Stimulated activated CD4-positive, alpha-beta T cell treated with anti-CD3 and anti-CD28 coated beads, Interleukin-1b, Interleukin-23, amount 100 ng/mL, for 4 hours (primary cell): ENCODE measurements at places on chromosomes 4 and X.
A peak's percentile ranks its signal among the peaks of the same experiment; 100 is the strongest.

DNA sequence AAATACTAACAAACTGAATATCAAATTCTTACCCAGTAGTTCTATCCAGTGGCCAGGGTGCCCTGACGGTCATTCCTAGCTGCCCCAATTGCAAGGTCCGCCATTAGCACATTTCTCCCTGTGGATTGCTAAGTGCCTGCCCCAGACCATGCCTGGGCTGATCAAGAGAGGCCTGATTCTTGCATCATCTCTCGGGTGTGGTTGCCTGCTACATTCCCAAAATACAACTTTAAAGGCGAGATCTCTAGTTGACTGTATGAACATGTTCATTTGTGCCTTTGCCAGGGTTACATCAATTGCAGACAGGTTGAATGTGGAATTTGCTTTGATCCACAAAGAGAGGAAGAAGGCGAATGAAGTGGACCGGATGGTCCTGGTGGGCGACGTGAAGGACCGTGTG, 28.0 kb downstream of the PRPS2 start:
- DNase-seq = no peak

DNA sequence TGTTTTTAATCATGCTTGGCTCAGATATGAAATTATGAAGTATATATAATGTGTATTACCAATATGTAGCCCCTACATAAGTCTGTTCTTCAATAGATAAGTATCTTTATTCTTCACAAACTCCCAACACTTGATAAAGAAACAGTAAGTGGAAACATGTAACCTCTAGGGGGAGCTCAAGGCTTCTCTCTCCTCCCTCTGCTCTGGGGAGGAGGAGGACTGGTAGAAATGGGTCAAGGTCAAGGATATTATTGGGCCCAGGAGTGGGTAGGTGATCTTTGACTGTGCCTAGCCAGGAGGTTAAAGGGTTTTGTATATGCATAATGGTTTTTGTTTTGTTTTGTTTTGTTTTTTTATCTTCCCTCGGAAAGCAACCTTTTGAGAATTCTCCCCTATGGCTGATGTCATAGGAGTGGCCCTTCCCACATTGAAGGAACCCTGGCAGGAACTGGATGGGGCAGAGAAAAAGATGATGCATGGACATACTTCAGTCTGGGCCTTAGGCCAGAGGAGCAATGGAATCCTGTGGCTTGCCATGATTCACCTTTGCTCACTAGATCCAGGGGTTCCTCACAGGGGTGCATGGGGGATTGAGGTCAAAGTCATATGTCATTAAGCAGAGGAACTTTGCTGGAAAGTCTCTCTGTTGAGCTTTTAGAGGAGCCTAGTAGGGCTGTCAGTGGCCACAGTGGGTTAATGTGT, 460.3 kb downstream of the MID1IP1 start:
- peak; percentile 21 for DNase-seq

GRCh38 chrX:143768976-143769375, 48.4 kb upstream of the SPANXN2 start:
- no peak for DNase-seq

DNA sequence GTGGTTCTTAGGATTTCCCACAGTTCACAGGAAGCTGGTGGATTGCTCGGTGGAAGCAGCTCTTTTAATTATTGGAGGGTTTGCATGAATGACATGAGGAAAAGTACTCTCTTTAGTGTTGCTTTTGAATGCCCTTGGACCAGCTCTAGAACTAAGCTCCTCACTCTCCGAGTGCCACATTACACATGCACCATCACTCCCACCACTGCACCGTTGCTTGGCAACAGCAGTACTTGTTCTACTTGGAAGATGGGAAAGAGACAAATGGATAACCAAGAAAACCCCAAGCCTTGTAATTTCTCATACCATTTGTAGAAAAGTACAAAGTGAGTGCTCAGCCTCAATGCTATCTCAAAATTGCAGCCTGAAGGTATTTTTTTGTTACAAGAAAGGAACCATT, 620.2 kb upstream of the BOD1L1 start:
- no peak for DNase-seq

DNA sequence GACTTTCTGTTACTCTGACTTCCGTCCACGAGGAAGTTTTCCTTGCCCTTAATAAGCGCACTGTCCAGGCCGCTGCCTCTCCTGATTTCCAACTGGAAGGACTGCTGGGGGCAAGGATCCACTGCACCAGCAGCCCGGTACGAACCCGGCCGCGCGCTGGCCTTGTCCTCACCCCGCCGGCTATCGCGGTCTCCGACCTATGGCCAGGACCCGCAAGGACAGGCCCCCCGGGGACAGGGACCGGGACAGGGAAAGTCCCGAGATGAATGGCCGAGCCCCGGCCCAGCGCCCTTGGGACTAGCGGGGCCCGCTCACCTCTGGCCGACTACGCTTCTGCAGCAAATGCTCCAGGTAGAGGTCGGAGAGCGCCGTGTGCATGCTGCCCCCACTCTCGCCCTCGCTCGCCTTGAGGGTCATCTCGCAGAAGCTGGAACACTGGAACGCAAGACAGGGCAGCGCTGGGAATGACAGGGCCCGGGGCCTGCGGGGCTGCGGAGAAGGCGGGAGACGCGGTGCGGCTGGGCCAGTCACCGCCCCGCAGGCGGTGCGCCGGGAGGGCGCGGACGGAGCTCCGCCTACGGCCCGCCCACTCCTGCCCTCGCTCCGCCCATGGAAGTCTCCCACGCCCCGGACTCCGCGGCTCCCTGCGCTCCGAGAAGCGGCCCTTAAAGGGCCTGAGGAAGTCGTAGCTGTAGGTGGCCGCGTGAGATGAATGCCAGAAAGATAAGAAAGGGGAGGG, at the start of gene MPP1:
Gene MPP1, minus strand, starts transcription at position 529 of the 739 bp plus-strand sequence. Its CDS starts 112 bp downstream, at position 417.
- DNase-seq = peak; percentile 62

- DNase-seq = no peak
These were observed 248.5 kb upstream of the CXXC4 start for GRCh38 chr4:104743215-104743653.

DNA sequence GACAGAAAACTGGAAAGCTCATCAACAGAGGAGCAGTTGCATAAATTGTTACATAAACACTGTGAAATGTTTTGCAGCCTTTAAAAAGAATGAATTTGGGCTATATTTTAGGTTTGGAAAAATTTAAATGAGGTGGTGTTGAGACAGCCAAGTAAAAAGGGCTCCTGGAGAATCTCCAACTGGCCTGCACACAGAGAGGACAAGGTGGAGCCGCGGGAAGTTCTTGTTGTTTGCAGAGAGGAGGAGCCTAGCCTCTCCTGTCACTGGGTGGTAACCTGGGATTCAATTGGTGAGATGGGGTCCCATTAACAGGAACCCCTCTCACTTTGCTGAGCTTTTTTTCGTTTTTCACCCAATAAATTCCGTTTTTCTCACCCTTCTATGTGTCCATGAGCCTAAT, 13.4 kb downstream of the GIMD1 start:
- no peak for DNase-seq

- no peak for DNase-seq
These were observed 3.4 kb upstream of the ATP11C start for GRCh38 chrX:139936259-139936658.

DNA sequence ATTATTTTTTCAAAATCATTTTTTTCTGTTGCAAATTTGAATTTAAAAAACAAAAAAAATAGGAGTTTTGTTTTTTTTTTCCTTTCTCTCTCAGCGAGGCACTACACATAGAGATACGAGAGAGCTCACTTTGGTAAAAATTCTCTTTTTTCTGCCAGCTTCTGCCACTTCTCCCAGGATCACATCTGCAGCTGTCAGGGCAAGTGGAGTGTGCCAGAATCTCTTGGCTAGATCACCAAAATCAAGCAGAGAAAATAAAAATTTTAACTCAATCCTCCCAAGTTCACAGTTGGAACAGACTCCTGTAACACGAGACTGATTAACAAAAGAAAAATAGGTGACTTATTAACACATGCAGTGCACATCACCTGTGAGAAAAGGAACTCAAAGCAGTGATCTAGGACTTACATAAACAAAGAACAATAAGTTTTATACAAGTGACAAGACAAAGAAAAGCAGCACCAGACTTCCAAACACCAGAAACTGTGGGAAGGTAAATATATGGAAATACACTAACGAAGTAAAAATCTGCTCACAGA, 213.2 kb upstream of the ZFP42 start:
- no peak for DNase-seq

DNA sequence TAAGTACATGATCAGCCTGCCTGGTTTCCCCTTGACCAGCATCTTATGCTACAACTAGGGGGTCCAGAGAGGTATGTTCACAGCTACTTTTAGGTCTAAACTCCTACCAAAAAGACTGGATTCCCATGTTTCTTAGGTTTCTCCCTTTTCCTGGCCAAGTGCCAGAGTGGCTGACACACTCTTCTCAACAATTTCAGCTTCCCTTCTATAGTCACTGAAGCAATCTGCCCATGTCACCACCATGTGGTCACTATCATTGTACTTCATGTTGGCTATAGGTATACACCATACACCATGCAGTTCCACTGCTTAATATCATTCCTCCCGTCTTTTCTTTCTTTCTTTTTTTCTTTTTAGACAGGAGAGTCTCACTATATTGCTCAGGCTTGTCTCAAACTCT, 66.9 kb downstream of the KLHL13 start:
- no peak for DNase-seq

GRCh38 chr4:41639291-41639690, 101.3 kb downstream of the LIMCH1 start:
- DNase-seq = no peak

DNA sequence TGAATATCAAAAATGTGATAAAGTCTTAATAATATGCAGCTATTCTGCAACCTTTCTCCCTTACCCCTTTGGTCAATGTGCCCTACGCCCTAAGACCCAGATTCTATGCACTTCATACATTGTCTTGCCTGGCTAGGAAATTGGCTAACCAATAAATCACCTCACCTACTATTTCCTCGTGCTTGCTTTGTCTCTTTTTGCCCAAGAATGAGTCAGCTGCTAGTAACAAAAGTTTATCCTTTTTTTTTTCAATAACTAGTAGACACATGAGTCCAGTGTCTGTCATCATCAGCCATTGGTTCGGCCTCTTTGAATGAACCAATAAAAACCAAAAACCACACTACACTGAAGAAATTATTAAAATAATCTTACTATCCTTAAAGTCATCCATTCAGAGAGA, 387.1 kb downstream of the PPP3CA start:
- DNase-seq = no peak

- no peak for DNase-seq
These were observed 8.5 kb upstream of the HTN1 start for GRCh38 chr4:70041652-70042286.

DNA sequence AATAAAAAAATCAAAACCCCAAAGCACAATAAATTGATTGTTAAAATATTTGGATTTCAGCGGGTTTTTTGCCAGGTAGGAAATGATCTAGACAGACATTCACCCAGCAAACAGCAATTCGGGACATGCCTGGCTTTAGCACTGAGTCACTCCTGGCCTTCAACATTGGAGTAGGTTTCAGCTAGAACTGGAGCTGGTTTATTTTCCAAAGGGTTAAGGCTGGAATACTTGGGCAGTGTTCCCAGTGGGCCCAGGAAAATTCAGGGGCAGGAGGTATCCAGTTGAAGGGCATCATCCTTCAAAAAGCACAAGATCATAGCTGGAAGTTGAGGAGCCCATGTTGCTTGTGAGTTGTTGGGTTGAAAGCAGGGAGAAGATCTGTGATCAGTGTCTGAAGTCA, 41.0 kb downstream of the TXLNG start:
- no peak for DNase-seq

DNA sequence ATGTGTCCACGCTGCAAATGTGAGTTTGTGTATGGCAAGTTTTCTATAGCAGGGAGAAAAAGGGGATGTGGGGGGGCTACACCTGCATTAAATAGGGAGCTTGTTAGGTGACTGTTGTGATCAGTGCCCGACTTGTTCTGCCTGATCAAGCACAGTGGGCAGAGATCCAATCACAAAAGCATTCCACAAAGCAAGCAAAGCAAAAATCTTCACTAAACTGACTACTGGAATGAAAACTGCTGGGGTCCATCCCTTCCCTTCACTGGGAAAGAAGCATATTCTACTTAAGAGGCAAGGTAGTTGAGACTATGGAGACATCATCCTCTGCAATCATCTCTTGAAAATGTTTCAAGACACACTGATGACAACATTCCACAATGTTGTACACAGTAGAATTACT, 5.2 kb downstream of the IRS4 start:
- no peak for DNase-seq

DNA sequence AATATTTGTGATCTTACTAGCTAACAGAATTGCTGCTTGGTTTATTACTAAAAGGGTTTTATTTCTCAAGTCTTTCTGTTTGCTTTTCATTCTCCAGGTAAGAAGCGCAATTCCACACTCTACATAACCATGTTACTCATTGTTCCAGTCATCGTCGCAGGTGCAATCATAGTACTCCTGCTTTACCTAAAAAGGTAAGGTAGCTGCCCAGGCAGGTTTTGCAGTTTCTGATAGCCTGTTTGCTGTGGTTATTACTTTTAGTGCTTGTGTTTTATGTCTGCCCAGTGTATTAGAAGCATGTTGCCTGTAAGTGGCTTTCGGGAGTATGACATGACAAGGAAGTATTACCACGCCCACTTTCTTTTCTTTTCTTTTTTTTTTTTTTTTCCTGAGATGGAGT, 46.4 kb downstream of the IL13RA1 start:
- no peak for DNase-seq

DNA sequence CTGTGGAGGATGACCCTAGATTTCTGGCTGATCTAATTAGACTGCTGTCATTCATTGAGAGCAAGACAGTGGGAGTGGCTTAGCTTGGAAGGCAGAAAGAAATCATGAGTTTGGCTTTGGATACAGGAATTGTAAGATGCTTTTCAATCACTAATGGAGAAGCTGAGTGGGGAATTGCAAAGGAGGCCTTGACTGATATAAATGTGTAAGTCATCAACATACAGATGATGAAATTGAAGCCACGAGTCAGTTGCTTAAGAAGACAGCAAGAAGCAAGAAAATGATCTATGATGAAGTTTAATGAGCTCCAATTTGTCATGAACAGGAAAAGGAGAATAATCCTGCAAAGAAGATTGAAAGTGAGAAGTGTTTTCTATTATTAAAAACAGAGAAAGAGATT, 136.7 kb upstream of the C1QTNF7 start:
- no peak for DNase-seq

- DNase-seq = no peak
These were observed 30.9 kb upstream of the ADH1C start for GRCh38 chr4:99383399-99383798.

DNA sequence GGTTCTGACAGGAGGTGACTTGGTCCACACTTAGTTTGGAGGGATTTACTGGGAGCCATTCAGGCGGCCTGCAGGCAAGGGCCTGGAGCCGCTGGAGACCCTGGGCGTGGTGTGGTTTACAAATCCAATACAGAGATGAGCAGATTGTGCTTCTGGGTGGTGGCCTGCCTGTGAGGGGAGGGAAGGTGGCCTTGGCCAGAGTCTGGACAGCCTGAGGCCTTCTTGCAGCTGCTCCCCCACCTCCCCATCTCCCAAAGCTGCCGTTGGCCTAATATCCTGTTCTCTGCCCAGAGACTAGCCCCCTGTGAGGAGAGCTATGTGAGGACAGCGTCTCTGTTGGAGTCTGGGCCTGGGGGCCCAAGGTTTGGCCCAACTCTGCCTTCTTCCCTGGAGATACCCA, 163.9 kb upstream of the MAMLD1 start:
- no peak for DNase-seq

GRCh38 chrX:15564981-15565579, 35.7 kb downstream of the ACE2 start:
- no peak for DNase-seq
